ENCODE measurements at places on chromosomes 7 and 10.

DNA sequence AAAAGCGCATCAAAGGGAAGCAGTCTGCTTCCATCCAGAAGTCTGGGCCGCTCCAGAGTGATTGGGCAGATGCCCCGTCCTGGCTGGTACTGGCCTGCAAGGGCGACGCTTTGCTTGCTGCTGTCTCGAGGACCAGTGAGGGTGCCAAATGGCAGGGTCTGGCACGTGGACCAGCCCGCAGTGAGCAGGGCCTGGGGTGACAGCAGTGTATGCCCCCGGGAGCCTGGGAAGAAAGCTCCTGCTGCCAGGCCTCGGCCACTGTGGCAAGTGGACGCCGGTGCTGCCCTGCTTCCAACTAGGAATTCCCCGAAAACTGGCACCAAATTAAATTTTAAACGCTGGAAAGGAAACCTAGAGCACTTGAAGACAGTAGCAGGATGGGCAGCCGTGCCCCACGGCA is 357.0 kb upstream of the MKI67 start:
- no peak for DNase-seq

GRCh38 chr10:90432866-90433265 is 425.0 kb downstream of the HTR7 start:
- DNase-seq = no peak

- DNase-seq = no peak
Observed at GRCh38 chr7:150739033-150739432, 1.8 kb downstream of the GIMAP5 start.

GRCh38 chr10:59968705-59969104 is 62.3 kb upstream of the CCDC6 start:
- no peak for DNase-seq

DNA sequence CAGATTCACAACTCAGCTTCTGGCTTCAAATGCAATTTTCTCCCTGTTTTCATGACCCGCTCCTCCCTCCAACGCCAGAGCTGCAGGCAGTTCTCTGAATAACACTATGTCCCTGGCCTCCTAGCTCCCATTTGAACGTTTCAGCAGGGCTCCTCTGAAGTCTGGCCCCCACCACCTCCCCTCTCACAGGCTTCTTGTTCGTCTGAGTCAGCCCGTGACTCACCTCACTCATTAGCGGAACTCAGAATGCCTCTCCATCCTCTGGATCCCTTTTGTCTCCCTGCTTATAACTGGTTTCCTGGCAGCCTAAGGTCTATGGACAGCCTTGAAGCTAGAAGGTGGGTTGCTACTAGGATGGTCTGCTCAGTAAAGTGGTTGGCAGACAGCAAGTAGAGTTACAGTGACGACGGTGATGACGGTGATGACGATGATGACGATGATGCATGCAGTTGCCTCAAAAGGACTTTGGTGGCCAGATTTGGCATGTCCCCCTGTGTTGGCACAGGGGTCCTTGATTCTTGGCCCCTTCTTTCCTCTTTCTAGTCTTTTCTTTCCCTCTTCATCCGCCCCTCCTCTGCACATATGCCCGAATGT is 83.3 kb upstream of the MKLN1 start:
- DNase-seq = no peak

GRCh38 chr10:70090951-70091350 is 38.3 kb downstream of the MACROH2A2 start:
- no peak for DNase-seq

DNA sequence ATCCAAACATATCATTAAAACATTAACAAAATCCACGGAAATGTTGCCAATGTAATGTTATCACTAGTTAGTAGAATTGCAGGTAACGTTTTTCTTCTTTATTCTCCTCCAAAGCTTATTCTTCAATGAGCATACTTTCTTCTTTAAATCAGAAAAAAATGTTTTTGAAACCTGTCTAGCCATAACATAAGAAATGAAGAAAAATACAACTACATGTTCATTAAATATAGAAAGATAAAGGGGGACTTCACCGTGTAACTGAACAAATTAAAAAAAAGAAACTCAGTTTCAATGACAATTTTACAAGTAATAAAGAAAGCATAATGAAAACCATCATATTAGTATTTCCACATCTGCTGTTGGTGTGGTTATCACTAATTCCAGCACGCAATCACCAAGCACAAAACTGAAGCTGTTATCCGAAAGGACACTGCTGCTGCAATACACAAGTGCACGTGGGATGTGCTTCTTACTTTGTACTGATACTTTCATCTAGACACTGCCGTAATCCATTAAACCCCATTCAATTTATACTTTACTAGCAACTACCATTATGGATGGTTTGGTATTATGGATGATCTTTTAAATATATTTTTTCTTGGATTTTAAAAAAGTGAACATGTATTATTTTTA is 9.6 kb downstream of the ESYT2 start:
- DNase-seq = no peak

GRCh38 chr10:1121271-1121970 is 65.2 kb downstream of the WDR37 start:
- DNase-seq = no peak

- no peak for DNase-seq
Observed at GRCh38 chr10:2509081-2509531, 558.2 kb upstream of the PFKP start.

DNA sequence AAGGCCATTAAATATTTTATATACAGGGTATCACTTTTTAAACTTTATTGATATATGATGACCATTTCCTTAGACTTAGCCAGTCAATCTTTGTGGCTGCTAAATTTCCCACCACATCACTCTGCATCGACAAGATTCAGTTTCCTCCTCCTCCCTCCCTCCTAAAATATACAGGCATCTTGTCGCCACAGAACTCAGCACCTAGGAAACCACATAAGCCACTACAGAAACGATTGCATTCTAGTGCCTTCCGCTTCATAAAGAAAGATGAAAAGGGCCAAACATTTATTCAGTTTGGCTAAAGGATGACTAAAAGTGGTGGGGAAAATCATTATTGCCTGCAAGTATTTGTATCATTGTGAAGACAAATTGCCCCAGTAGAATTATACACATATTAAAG is 30.7 kb downstream of the ERCC6 start:
- DNase-seq = no peak

- DNase-seq = no peak
Observed at GRCh38 chr10:106793617-106794016, 370.9 kb downstream of the SORCS1 start.

- DNase-seq = no peak
Observed at GRCh38 chr10:12822126-12822892, 179.2 kb downstream of the CCDC3 start.

DNA sequence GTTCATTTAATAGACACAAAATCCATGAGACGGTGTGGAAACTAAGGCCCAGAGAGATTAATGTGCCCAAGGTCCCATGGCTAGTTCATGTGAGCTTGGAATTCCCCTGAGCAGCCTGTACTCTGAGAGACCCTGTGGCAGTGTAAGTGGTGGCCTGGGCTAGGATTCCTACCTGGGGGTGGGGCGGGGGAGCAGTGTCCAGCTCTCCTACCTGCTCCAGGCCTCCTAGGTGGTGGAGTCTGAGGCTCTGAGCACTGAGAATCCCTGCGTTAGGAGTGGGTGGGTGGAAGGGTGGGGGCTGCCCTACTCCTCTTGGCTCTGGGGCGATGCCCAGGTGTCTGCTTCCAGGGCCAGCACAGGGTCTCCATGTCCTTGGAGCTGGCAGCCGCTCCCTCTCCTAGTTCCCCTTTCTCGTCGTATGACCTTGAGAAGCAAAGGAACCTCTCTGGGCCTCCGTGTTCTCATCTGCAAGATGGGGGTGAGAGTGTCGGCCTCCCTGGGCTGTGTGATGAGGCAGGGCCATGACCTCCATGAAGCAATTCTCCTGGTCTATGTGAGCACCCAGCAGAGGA is 2.5 kb downstream of the SNCG start:
- no peak for DNase-seq

- DNase-seq = no peak
Observed at GRCh38 chr7:132336797-132337196, 239.5 kb downstream of the PLXNA4 start.

DNA sequence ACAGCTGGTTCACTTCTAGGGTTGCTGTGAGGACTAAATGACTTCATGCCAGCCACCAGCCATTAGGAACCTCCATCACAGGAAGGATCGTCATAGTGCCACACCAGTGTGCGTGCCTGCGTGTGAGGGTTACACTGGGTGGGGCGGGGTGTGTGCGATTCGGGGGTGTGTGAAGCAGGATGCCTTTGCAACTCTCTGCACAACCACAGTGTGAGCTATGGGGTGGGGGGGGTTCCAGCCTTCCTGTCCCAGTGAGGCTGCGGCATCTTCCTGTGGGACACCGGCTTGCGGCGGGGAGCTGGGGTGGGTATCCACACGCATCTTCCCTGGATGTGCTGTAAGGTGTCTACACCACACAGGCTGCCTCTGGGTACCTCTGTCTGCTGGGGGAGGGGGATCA is 6.9 kb upstream of the ELFN1 start:
- DNase-seq = no peak

DNA sequence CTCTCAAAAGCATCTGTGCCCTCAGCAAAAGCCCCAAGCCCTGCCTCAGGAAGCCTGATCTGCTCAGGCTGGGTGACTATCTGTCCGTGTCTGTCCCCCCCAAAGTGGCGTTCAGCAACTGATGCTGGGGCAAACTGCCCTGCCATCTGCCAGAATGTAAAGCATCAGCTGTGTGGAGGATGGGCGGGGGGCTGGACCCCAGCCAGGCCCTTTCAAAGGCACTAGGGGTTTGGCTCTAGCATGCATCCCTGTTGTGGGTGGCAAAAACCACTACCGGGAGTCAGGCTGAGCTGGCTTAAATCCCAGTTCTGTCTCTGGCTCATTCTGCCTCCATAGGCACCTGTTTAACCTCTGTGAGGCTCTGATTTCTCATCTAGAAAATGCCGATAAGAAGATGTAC is 35.5 kb downstream of the GPRIN2 start:
- no peak for DNase-seq

DNA sequence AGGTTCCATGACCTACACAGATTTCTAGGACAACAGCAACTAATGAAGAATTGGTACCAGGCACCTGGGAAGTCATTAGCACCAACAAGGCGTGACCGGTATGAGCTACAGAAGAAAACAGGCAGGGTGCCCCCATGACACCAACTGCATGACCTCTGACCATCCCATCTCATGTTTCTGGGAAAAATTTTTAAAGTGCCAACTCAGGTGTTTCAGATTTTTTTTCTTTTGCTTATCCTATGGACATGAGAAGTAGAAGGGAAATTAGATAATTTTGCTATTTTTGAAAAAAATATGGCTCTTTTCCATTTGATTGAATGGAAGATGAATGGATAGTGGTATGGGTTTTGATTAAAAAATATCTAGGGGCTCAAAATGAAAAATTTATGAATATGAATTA is 154.8 kb downstream of the NRCAM start:
- DNase-seq = no peak

DNA sequence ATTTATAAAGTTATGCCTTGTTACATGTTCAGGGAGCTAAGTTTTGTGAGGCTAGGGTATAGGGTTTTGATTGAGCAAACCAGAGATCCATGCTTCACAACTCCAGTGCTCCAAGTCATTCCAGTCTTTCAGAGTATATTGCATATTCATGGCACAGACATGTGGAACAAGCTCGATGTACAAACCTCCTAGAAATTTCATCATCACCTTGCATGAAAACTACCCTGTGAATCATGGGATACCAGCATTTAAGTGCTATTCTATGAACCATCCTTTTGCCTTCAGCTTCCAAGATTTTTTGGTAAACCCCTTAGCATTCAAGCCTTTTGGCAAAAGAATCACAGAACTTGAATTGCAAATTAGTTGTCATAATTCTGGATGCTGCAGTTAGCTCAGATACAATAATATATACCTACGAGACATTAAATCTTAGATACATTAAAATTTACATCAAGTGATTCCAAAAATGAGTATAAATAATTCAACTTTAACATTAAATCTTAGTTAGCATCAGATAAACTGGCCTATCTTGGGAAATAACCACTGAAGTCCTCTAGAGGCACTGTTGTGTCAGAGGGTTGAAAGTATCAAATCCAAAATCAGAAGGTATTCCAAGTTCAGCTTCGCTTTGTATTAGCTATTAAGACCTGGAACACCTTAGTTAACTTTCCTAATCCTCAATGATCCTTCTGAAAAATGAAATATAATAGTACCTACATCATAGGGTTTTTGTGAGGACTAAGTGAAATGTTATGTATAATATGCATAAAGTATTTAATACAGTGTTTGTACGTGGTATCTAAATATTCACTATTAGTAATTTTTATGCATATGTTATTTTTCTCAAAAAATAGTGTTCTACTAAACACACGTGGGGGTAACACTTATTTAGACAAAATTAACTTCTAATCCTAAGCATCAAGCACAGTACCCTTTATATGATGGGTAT is 55.5 kb upstream of the CABCOCO1 start:
- DNase-seq = no peak

DNA sequence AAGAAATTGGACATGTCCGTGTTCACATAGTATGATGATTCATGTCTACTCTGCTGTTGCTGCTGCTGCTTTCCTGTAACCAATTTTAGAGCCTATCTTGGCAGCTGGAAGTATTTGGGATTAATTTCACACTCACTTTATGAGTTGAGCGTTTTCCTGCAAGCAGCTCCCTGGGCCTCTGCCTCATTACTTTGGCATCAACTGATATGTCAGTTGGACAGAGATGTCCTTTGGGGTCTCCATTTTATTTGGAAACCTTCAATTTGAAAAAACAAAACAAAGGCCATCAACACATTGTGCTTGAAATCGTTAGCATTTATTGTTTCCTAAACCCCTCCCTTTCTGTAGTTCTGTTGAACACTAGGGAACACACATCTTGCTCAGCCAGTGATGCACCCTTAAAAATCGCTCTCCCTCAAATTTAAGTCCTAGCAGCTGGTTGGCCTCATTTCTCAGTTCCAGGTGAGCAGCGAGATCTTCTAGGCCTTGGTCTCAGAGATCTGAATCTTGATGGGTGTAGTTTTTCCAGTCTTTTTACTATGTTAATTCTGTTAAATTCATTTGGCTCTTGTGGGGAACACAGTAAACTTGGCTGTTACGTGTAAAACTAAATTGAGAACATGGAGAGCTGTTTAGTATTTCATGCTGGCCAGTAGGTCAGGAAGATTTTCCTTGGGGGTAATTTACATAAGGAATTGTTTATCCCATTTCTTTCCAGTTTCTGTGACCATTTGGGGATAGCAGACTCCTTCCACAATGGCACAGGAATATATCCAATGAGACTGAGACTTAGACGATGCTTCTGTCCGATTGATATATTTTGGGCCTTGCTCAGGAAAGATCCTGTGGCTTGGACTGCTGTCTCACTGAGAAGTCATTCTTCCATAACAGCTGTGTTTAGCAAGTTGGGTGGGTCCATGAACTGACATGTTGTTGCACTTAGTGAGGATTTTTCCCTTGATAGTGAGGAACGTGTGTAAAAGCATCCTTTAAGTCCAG is 371.6 kb downstream of the BBS9 start:
- DNase-seq = no peak

- DNase-seq = no peak
Observed at GRCh38 chr7:72023926-72024325, 388.2 kb downstream of the CALN1 start.
